Stimulated activated CD8-positive, alpha-beta memory T cell treated with anti-CD3 and anti-CD28 coated beads, Interleukin-15, amount 100 ng/mL, for 24 hours (primary cell): ENCODE measurements at places on chromosomes 2 and 18.

- no peak for DNase-seq
These were observed 61.1 kb downstream of the KCNF1 start for GRCh38 chr2:10972683-10973433.

DNA sequence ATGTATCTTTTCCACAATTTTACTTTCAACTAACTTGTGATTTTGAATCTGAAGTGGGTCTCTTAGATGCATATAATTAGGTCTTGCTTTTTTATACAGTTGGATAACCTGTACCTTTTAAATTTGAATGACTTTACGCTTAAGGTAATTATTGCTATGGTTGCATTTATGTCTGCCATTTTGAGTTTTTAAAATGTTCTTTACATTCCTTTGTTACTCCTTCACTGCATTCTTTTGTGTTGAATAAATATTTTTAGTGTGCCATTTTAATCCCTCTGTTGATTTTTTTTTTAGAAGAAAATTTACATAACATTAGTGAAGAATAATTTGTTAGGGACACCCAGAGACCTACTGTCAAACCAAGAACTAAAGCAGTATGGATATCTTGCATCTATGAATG is 65.3 kb downstream of the BIRC6 start:
- DNase-seq: no peak

GRCh38 chr2:73259704-73260337 is 24.5 kb downstream of the FBXO41 start:
- DNase-seq: no peak

DNA sequence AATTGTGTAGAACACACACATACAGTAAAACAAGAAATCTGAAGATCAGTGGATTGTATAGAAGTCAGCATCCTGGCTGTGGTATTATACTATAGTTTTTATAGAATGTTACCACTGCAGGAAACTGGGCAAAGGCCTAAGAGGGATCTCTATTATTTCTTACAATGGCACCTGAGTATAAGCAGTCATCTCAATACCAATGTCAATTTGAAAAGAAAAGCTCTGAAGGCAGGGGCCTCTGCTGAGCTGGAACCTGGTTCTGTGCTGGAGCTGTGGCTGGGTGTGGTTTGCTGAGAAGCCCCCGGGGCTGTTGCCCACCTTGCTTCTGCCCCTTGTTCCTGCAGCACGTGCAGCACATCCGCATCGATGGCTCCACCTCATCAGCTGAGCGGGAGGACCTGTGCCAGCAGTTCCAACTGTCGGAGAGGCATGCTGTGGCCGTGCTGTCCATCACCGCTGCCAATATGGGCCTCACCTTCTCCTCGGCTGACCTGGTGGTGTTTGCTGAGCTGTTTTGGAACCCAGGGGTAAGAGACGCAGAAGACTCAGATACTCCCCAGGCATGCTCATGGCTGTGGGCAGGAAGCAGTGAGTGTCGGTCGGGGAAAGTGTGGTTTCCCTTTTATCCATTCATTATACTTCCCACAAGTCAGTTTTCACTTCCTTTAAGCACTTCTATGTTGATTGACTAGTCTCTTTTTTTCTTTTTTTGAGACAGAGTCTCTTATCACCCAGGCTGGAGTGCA is 23.5 kb upstream of the RPL37A start:
- DNase-seq: no peak

DNA sequence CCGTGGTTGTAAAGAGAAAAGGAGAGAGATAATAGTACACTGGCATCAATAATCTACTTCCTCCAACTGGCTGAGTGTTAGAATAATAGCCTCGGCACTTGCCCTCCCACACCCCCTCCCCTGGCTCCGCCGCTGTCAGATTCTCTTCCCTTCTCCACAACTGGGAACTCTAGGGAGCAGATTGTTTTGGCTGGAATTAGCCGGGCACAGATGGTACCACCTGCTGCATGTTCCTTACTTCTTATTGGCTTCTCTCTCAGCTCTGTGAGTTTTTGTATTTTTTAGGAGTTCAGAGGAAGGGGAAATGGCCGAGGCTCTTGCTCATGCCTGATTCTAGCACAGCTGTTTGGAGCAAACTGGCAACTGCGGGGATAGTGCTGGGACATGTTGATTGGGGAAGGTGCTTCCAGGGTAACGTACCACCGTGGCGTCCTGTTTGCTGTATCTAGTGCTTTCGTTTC is 140.0 kb downstream of the ZEB2 start:
- no peak for DNase-seq

- DNase-seq: no peak
These were observed 344.1 kb downstream of the TDRD15 start for GRCh38 chr2:21467910-21468309.
